ENCODE measurements at places on chromosomes 11 and 22.

DNA sequence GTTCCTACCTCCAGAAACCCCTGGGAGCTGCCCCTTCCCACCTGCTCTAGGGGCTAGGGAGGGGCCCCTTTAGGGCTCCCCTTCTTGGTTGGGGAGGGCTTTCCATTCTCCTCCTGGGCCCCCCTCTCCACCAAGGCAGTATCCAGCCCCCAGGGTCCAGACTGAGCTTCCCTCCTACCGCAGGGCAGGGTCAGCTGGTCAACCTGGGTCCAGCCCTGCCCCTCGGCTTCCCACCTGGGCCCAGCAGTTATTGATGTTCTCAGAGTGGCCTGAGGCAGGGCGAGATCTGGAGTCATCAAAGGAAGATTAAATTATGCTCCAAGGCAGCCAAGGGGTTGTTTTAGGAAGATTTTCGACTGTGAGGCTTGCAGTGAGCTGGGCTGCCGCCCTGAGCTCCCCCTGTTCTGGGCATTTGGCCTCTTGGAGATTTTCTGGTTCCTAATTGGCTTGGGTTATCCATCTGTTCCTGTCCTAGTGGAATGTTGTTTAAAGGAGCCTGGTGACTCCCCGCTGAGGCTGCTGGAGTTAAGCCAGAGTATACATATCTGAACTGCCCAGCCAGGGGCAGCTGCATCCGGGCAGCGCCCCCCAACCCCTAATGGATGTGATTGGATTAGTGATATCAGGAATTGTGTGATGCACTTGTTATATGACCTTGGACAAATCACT lies 1.8 kb upstream of the SLC22A8 start:
- no peak for DNase-seq

GRCh38 chr22:48177631-48178030 lies 1415.2 kb downstream of the TBC1D22A start:
- DNase-seq, result no peak

DNA sequence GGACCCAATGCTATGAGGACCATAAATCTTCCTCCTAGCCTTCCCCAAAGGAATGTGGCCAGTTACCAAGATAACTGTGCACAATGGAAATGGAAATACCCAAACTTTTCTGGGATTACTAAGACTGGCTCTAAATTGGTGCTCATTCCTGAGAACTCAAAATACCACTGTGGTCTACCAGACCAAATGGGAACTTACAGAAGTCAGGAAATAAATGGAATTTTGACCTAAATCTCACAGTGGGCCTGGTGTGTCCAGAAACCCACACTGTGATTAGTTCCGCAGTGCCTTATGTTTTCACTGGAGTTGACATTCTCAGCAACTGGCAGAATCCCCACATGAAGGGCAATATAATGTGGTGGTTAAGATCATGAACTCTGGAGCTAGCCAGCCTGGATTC lies 99.4 kb upstream of the ZC3H12C start:
- no peak for DNase-seq

DNA sequence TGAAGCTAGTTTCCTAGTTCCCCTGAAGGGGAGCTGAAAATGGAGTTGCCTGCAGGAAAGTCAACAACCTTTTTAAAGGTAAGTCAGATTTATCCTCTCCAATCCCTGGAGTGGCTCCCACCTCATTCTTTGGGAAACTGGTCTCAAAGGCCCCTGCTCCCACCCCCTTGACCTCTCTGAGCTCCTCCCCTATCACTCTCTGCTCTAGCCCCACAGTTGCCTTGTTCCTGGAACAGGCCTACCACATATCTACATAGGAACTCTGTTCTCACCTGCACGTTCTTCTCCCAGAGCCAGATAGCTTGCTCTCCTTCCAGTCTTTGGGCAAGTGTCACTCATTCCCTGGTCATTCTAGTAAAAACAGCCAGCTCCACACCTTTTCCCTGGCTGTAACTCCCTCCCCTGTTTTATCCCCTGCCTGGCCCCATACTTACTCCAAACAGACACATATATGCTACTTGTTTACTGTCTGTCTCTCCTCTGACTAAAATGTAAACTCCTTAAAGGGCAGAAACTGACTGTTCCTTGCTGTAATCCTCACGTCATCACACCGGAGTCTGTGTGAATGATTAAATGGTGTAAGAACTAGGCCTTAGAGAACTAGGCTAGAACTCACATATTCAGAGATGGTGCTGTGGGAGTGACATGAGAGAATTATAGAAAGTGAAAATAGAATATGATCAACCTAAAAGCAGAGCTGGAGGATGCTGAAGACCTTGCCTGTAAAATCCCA lies 53.3 kb downstream of the TCF20 start:
- peak; percentile 24 for DNase-seq

DNA sequence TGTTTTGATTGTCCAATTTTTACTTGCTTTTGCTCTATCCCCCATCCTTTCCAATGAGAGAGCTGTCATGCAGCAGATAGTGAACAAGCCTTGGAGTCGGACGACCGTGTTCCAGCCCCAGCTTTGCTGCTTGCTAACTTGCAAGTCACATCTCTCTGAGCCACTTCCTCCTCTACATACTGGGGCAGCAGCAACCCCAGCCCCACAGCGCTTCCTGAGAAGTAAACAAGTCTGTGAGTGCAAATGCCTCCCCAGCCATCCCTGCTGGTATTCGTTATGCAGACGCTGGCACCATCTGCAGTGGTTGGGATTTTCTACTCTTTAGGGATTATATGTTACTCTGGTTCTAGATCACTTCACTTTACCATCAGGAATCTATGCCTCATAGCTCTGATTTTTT lies 35.0 kb downstream of the TPBGL start:
- peak; percentile 63 for DNase-seq

DNA sequence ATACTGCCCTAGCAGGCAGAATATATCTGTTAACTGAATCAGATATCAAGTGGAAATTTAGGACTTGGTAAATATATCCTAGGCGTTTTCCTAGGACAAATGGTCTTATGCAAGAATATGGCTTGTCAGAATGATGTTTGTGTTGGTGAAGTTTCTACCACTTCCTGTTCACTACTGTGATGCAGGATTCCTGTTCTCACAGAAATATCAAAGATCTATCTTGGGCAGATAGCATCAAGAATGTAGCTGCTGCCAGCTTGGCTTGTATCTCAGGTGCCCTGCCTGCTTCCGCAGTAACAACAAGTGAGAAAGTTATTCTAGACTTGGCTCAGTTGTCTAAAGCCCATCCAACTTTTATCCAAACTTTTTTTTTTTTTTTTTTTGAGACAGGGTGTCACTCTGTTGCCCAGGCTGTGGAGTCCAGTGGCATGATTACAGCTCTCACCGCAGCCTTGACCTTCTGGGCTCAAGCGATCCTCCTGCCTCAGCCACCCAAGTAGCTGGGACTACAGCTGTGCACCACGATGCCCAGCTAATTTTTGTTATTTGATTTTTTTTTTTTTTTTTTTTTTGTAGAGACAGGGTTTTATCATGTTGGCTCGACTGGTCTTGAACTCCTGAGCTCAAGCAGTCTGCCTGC lies 61.3 kb downstream of the PPME1 start:
- DNase-seq, result no peak

DNA sequence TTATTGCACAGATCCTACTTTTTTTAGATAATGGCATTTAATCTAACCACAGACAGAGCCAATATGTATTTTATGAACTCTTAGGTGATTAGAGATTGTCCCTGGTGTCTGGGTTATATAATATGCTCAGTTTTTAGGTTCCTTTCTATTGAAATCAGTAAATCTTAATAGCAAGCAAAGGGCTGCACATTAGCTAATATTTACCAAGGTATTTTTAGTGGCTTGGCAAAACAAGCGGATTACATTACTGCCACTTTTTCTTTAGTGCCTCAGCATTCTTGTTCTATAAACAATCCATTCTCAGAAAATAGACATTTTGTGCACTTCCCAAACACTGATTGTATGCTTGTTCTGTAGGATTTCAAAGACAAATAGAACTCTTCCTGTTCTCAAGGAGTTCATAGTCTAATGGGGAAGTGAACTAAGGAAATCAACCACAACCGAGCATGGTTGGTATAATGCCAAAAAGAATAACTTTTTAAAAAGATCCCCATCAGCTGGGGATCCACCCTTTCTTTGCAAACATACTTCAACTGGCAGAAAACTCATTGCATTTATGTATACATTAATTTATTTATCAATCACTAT lies 23.8 kb downstream of the KCNJ1 start:
- no peak for DNase-seq

DNA sequence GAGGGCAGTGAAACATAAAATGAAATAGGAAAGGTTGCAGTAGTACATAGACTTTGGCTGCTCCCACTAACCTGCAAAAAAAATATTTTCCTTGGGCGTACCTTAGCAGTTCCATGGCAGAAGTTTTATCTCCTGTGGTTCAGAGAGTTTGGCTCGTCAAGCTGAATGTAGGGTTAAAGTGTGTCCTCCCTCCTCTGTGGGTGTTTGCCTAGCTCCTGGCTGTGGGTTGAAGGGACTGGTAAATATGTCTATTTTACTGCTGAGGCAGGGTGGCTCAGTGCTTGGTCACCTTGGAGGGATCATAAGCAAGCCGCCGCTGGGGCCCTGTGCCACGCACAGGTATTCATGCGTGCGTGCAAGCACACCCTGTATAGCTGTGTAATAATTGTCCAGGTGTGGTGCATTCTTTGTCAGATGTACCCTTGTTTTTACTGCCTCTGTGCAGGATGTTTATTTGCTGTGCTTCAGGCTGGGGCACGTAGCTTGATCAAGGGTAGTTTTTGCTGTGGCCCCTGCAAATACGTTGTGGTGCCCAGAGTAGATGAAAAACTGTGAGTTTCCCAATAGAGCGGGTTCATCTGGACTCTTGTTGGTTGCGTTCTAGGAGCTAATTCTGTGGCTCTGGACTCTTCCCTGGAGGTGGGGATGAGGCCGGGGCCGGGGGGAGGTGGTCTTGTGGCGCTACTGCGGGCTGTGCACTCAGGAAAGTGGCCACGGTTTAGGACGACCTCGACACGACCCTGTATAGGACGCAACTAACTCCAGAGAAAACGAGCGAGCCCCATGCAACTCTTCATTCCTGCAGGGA lies 732 bp upstream of the SORL1 start:
- peak; percentile 49 for DNase-seq

GRCh38 chr22:23384431-23384830 lies 195.7 kb downstream of the IGLL1 start:
- no peak for DNase-seq

DNA sequence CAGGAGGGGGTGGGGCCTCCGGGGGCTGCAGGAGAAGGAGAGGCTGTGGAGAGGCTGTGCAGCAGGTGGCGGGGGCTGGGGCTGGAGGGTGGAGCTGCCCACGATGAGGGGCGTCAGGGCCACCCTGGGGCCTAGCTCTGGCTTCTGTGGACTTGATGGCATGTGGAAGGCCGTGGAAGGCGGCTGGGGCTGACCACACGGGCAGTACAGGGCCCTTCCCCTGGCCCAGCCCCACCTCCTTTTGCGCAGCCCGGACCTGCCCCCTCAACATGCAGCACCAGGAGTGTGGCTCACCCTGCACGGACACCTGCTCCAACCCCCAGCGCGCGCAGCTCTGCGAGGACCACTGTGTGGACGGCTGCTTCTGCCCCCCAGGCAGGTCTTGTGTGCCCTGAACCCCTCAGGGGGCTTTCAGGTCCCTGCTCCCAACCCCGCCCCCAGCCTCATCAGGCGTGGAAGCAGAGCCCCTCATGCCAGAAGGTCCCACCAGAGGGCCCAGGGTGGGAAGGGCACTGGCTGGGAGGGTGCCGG lies 6.1 kb downstream of the MUC5B start:
- DNase-seq, result no peak

- DNase-seq, result no peak
Observed at GRCh38 chr11:107468596-107468995, 11.0 kb upstream of the CWF19L2 start.

- no peak for DNase-seq
Observed at GRCh38 chr11:119583585-119583984, 145.4 kb downstream of the NECTIN1 start.

DNA sequence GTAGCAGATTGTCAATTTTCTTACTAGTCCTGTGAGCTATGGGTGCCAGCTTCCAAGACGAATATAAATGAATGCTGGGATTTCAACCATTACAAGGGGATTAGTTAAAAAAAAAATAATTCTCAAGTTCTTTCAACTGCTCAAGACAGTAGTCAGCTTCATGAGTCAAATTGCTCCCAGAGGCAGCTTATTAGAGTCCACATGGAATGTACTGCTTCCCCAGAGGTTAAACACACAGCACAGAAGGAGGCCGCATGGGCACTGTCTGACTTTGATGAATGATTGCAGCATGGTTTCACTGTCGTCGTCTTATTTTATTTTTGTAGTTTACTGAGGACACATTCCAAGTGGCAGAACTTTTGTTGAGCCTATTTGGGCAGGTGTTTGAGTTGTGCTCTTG lies 563.2 kb downstream of the TMEM135 start:
- no peak for DNase-seq

GRCh38 chr11:74476536-74476935 lies 9.2 kb upstream of the KCNE3 start:
- no peak for DNase-seq

DNA sequence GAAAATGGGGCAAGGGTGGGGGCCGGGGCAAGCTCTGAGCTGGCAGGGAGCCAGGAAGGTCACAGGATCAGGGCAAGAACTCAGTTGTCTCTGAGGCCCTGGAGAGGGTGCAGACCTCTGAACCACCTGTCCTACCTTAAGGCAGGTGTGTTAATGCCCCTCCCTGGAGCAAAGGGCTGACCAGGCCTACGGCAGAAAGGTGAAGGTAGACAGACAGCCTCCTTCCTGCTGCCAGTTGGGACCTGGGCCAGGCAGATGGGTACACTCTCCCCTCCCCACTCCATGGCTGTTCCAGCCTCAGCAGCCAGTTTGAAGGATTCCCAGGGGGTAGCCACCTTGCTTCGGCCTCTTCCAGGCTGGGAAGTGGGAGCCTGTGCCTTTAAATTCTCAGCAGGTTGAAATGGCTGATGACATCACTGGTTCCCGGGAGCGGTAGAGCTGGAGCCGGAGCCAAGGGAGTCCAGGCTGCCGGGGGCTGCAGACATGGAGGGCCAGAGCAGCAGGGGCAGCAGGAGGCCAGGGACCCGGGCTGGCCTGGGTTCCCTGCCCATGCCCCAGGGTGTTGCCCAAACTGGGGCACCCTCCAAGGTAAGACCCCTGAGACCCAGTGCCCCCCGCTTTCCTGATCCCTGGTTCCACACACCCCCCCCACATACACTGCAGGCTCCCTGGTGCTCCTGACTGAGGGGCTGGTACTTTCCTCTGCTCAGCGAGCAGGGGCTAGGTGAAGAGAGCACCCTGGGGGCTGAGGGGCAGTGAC lies at the start of gene INPP5J:
Gene INPP5J (plus strand): TSS at position 435 of the 760 bp plus-strand sequence. CDS start 49 bp downstream, at position 484.
- no peak for DNase-seq

DNA sequence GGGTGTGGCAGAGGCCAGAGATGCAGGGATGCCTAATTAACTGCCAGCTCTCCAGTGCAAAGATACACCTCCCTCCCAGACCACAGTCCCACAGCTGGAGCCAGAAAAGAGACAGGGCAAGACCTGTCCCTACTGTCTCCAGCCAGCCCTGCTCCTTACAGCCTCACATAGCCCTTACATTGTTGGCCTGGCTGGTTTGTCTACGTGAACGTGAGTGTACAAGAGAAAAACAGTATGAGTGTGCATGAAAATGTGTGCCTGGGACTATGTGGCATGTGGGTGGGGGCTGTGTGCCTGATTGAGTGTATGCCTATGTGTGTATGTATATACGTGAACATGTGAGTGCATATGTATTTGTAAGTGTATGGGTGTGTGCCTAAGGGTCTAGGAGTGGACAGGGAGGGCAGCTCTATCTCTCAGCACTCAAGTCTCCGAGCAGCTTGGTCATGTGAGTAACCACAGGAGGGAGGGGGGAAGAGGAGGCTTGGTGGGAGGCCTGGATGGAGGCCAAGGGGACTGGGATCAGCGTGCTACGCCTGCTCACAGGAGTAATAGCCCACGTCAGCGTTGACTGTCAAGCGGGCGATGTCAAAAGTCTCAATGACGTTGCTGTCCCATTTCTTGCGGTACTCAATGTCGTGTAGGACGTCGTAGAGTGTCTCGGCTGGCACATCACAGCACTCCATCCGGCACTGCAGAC lies 6.6 kb upstream of the ARAP1 start:
- no peak for DNase-seq

- peak; percentile 91 for DNase-seq
Observed at GRCh38 chr11:65662799-65663638, at the start of gene RELA. RELA (minus strand) TSS chr11:65662916; CDS start chr11:65662832, 84 bp downstream.
